Stimulated activated CD4-positive, alpha-beta T cell treated with anti-CD3 and anti-CD28 coated beads, TNF-alpha, amount 100 ng/mL, for 1 hour (primary cell): ENCODE measurements at places on chromosomes 2 and 18.

DNA sequence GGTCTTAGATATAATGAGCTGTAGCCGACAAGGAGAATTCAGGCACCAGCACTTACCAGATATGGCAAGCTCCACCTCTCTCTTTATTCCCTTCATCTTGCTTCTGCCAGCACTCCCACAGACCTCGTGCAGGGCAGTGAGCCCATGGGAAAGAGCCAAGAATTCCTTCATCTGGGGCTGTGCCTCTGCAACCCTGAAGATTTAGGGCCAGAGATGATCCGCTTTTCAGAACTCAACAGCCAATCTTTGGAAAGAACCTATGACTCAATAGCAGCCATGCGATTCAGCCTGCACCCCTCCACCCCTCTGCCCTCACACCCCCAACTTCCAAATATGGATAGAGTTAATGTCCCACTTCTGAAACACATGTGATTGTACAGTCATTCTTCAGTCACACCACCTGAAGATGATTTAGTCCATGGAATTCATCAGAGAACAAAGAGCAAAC is 533.7 kb upstream of the TNP1 start:
- no peak for DNase-seq

- no peak for DNase-seq
Measured at GRCh38 chr2:130377491-130377890, 21.6 kb downstream of the PTPN18 start.

GRCh38 chr18:31171144-31171839 is 8.6 kb upstream of the DSC1 start:
- DNase-seq, result no peak

DNA sequence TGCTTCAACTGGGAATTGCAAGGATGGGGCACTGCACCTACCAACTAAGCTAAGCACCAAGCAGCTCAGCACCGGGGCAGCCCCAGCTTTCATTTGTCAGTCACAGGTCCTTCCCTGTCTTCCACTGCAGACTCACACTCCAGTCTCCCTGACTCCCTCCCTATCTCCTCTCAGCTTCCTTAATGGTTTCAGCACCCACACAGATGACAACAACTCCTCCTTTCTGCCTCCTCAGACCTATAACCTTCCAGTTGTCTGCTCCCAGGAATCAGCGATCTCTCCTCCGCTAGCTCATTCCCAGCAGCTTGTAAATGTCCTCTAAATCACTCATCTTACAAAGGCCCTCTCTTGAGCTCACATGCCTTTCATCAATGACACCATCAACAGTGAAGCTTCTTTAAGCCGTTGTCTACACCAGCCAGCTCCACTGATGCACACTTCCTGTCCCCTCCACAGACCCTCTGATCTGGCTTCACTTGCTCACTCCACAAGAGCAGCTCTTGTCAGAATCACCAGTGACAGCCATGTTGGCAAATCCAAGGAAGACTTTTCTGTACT is 32.1 kb downstream of the CLASP1 start:
- DNase-seq, result no peak

DNA sequence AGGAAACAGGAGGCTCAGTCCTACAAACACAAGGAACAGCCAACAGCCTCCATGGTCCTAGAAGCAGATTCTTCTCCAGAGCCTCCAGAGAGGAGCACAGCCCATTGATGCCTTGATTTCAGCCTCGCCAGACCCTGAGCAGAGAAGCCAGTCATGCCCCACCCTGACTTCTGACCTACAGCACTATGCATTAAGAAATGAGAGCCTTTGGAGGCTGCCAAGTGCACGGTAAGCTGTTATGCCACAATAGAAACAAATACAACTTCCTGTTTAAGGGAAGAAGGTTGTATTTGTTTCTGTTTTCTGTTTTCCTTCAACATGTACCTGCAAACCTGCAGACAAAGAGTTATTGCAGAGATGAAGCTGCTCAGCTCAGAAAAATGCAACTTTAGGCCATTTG is 181.3 kb upstream of the AGAP1 start:
- no peak for DNase-seq

DNA sequence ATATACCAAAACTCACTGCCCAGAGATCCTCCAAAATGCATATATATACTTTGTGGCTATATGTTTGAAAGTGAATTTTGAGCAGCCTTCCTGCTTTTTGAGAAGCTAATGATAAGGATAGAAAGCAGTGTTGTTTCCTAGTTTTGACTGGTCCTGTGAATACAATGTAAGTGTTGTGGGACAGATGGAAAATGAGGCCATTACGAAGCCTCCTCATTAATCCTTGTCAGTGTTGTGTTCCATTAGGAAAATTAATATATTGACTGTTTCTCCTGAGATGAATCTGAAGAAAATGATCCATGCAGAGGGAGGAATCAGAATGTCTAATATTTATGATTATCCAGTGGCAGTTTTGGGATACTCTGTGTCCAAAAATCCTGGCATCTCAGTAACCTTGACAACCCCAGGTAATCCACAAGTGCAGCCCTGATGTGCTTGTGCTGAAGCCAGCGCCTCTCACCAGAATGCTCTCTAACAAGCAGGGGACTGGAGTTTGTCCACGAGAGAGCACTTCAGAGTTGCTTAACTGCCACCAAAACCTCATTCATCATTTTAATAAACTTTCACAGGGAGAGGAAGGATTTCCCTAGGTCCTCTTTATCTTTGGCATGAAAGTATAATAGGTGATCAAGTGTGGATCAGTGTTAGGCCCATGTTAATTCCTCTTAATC is 418.6 kb downstream of the CMPK2 start:
- no peak for DNase-seq

- no peak for DNase-seq
Measured at GRCh38 chr2:150513647-150514046, 26.2 kb upstream of the RND3 start.

GRCh38 chr2:75344146-75344545 is 144.8 kb upstream of the TACR1 start:
- DNase-seq, result no peak

- DNase-seq, result no peak
Measured at GRCh38 chr2:43435746-43436145, 160.1 kb downstream of the THADA start.

DNA sequence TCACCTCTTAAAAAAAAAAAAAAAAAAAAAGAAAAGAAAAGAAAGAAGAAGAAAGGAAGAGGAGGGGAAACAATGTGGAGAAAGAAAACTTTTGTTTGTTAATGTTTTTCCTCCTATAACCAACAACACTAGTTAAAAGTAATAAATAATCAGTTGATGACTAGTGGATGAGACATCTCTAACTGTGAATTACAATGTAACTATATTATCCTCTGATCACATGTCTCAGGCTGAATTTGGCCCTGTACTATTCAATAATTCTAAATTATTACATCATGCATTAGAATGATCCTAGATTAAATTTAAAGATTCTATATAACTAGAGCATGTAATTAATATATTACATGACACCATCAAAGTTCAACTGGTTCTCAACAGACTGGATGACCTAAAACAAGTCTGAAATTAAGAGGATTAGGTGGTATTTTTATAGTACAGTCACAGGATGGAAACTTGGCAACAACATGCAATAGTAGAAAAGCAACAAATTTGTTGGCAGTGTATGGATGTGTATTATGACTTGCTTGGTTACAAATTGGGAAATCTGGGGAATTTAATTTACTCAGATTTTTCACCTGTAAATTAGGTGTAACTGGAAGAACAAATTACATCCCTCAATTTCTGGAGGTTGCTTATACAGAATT is 269.3 kb upstream of the SETBP1 start:
- DNase-seq, result no peak

GRCh38 chr2:199484927-199485326 is 27.2 kb upstream of the SATB2 start:
- DNase-seq, result no peak

GRCh38 chr2:230666446-230666845 is 46.2 kb upstream of the CAB39 start:
- DNase-seq, result no peak

DNA sequence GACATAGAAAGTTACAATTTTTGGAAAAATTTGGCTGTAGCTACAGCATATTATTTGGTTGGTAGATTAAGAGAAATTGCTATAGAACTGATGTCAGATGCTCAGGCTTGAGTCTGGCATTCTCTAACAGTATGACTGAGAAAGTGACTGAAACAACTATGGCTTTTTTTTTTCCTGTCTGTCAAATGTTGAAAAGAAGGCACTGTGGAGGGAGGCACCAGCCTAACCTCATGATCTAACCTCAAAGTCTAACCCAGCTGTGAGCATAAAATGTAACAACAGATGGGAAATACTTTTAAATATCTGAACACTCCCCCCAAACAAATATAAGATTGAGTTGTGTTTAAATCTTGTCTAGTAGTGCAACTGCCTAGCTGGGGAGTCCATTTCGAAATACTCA is 629.1 kb downstream of the LRP1B start:
- no peak for DNase-seq

- DNase-seq, result no peak
Measured at GRCh38 chr2:68931799-68932198, 20.9 kb downstream of the GKN2 start.

DNA sequence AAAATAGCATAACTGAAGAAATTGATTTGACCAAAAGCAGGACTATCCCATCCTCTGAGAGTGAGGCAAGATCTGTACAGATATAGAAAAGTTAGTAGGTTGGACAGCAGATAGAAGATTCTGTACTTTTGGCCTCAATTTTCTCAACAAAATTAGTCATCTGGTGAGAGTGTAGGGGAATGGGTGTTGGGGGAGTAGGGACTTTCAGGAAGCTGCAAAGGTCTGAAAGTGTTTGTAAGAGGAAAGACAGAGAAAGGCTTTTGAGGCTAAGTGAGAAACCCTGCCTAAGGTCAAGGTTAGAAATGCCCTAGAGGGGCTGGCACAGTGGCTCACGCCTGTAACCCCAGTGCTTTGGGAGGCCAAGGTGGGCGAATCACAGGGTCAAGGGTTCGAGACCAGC is 40.3 kb downstream of the DAPL1 start:
- DNase-seq, result no peak

- DNase-seq, result no peak
Measured at GRCh38 chr2:152426801-152427200, 91.8 kb downstream of the FMNL2 start.

- peak; percentile 64 for DNase-seq
Measured at GRCh38 chr2:172103471-172104272, 972 bp upstream of the DLX2 start.

GRCh38 chr2:207044379-207045362 is 105.4 kb downstream of the CPO start:
- no peak for DNase-seq

- no peak for DNase-seq
Measured at GRCh38 chr18:60123031-60123430, 223.2 kb downstream of the PMAIP1 start.

- no peak for DNase-seq
Measured at GRCh38 chr2:133713049-133713580, 144.9 kb upstream of the NCKAP5 start.

DNA sequence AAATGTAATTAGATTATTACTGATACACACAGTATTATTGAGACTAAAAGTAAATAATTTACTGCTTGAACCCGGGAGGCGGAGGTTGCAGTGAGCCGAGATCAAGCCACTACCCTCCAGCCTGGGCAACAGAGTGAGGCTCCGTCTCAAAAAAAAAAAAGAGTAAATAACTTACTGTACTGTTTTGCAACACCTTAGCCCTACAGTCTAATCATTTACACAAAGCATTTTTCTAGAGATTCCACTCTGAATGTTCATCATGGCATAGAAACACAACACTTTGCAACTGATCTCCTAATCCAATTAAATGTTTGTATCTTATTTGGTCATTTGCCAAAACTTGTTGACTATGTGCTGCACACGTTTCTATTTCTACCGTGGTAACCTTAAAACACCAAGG is 23.4 kb upstream of the RMP24 start:
- no peak for DNase-seq

DNA sequence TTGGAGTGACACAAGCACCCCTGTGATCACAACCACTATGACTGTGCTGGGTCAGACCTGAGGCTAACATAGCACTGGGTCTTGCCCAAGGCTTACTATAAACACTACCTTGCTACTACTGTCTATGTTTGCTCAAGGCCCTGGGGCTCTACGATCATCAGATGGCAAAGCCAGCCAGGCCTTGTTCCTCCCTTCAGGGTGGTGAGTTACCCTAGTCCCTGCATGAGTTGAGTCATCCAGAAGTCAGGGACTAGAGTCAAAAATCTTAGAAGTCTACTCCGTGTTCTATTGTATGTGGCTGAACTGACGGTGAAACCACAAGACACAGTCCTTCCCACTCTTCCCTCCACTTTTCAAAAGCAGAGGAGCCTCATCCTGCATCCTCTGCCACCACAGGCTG is 551.2 kb upstream of the FSIP2 start:
- no peak for DNase-seq
